ENCODE measurements at places on chromosomes 1 and 21.

GRCh38 chr1:93435443-93435842, 12.5 kb upstream of the FNBP1L start:
- no peak for DNase-seq

DNA sequence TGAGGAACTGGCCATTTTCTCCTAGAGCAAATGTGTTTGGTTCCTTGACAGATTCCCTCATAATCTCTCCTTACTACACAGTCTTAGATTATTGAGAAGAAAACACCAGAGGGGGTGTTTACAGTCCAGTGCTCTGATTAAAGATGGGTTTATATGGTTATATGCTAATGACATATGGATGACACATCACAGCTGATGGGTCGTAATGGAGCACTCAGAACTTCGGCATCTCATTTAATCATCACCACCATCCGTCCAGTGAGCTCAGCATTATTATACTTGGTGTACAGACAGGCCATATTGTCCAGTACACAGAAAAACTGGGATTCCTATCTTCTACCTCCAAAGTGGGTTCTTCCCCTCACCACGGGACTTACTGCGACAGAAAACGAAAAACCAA, 22.3 kb upstream of the NR5A2 start:
- no peak for DNase-seq

GRCh38 chr21:28871388-28872010, 121.2 kb downstream of the LTN1 start:
- DNase-seq = no peak

GRCh38 chr1:185816460-185816859, 82.3 kb downstream of the HMCN1 start:
- DNase-seq = no peak

DNA sequence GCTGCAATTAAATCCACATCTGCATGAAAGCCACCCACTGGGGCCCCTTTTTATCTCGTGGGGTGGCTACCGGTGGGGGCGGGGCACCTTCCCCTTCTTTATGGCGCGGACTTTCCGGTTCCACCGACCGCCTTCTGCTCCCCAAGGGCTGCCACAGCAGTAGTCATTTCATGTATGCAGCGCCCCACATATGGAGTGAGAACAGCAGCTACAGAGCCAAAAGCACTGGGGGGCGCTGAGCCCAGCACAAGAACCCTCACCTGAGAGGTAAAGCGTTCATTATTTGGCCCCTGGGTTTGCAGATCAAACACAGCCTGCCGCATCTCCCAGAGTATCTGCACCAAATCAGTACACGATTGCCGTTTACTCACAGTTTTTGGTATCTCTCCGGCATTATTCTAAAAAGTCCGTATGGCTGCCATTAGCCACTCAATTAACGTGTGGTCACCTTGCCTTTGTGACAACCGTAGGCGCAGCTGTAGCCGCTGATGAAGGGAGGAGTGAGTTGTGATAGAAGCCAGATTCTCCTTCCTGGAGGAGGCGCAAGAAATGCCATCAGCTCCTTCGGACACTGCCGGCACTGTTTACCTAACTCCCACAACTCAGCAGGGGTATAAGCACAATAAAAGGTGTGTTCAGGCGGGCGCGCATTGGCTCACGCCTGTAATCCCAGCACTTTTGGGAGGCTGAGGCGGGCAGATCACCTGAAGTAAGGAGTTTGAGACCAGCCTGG, 30.4 kb upstream of the CR2 start:
- DNase-seq = no peak

DNA sequence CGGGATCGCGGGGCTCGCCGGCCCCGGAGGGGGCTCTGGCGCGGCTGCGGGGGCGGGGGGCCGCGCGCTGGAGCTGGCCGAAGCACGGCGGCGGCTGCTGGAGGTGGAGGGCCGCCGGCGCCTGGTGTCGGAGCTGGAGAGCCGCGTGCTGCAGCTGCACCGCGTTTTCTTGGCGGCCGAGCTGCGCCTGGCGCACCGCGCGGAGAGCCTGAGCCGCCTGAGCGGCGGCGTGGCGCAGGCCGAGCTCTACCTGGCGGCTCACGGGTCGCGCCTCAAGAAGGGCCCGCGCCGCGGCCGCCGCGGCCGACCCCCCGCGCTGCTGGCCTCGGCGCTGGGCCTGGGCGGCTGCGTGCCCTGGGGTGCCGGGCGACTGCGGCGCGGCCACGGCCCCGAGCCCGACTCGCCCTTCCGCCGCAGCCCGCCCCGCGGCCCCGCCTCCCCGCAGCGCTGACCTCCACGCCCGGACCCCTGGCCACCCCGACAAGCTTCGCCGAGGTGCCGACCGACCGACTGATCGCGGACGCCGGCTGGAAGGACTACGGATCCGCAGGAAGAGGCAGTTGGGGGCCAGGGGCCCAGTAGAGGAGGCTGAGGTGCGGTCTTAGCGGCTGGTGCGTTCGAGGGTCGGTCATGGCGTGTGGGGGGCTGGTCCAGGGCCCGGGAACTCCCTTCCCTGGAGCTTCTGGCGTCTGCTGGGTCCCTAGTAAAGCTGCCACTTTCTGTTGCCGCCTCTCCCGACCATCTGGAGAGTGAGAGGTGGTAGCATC, 711 bp downstream of the TRNP1 start:
- no peak for DNase-seq

- DNase-seq = no peak
Measured at GRCh38 chr1:228142155-228142691, 2.1 kb downstream of the GUK1 start.

DNA sequence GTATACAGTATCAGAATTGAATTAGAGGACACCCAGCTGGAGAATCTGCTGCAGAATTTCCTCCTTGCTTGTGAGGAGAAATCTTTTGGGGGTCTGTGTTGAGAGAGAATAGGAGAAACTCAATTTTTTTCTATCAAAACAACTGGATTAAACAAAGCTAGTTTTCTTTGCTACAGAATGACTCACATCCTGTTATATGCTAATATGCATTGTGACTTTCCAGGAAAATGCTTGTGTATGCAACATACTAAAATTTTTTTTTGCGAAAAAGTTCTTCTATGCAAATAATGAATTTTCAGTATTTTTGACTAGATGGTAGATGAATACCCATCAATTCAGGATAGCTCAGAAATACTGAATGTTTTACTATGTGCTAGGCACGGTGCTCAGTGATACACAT, 2.2 kb downstream of the VAMP4 start:
- peak; percentile 38 for DNase-seq

GRCh38 chr21:42818328-42818749, 61.0 kb downstream of the WDR4 start:
- DNase-seq = peak; percentile 59

DNA sequence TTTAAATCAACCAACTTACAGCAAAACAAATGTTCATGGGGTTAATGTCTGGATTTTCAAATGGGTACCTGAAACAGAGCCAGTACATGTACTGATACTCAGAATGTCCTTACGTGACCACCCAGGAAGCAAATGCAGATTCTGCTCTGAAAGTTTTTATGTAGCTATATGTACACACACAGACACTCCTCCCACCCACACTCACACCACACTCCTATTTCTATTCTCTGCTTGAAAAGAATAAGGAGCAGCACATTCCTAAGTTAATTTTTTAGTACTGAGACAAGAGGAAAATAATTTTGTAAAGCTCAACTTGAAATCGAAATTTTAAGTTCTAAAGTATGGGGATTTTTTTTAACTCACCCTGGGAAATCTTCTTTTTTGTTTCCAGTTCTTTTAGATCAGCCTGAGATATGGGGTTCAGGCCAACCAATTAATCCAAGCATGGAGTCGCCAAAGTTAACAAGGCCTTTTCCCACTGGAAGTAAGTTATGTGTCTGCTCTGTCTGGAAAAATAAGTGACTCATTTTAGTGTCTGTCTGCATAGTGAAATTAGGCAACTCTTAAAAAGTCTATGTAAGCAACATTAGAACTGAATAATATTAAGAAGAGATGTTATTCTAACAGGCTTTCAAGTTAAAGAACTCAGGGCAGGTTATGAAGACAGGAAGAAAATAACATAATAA, 75.5 kb upstream of the DYNLT5 start:
- DNase-seq = no peak

DNA sequence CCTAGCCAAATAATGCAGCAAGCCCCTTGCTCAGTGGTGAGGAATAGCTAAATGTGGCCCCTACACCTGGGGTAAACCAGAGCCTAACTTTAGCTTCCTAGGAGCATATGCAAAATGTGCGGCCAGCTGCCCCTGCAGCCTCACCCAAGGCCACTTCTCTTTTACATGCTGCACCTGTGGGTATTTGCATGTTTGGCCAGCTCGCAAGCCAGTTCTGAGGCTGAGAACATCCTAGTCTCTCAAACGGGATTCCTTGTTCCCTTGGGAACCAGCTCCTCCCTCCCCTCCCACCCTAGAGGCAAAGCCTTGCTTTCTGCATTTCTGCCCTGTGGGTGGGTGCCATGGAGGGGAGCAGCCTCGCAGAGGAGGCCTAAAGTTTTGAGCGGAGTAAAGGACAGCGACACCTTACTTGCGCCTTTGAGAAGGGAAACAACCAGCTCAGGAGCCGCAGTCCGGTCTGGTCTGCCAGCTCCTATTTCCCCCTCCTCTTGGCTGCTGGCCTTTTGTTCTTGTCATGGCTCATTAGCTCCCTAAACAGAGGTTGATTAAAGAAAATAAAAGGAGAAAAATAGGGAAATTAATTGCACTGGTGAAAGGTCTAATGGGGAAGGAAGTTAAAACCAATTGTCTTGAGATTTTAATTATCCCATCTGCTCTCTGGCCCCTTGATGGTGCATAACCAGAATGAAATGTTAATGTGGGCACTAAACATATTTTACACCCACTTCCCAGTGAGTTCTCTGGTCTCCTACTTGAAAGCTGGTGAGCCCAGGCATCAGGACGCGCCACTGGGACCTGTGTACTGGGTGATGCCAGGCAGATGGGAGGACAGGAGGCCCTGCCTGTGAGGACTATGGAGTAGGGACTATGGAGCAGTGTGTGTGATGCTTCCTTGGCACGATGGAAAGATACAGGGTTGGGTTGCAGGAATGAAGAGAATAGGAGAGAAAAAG, 68.7 kb downstream of the TEX35 start:
- no peak for DNase-seq

GRCh38 chr1:30047576-30047975, 675.8 kb downstream of the MATN1 start:
- DNase-seq = no peak

- DNase-seq = no peak
Measured at GRCh38 chr21:26964170-26964778, 2.6 kb downstream of the ADAMTS5 start.

DNA sequence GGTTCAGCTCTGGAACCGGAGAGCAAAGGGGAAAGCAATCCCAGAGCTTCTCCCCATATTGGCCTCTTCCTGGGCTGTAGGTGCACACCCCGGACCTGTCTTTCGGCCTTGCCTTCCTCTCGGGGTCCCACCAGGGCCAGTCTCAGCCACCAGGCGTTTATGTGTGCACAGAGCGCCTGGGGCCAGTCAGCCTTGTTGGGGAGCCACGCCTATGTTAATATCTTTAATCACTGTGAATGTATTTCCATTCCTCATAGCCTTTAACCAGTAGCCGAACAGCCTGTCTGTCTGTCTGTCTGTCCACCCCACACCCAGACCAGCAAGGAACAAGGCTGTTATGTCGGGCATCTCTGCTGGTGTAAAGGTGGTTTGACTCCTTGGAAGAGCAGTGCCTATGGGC, 18.8 kb downstream of the KCNC4 start:
- DNase-seq = no peak

GRCh38 chr21:44425307-44425894, 29.9 kb upstream of the LRRC3 start:
- no peak for DNase-seq

DNA sequence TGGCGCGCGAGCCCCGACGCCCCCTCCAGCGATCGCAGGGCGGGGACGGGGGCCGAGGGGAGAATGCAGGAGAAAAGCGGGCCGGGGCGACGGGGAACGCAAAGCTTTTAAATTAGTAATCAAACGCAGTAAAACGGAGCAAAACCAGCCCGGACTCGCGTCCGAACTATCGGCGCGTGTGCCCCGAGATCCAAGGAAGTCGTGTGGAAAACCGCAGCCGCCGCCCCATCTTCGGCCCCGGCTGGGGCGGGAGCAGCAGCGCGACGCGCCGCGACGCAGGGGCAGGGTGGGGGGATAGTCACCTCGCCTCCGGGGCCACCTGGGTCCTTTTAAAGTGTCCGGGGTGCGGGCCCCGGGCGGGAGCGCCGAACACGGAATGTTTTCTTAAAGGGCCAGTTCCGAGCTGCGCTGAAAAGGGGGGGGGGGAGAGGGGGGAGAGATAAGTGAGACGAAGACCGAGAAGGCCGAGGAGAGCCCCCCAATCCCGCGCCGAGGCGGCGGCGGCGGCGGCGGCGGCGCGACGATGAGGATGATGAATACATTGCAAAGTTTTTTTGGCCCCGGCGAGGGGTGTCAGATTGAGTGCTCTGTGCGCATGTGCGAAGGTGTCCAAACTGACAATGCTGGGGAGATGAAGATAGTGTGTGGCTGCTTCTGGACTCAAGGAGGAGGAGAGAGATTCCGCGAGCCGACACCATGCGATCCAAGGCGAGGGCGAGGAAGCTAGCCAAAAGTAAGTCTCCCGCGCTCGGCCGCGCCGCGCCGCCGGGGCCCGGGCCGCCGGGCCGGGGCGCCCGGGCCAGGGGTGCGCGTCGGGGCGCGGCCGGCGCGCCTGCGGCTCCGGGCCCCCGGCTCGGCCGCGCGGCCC, at the start of gene PRDM16:
PRDM16 (plus strand) TSS at position 640 of the 868 bp plus-strand sequence; CDS start at position 697, 57 bp downstream.
- peak; percentile 26 for DNase-seq

- DNase-seq = peak; percentile 69
Measured at GRCh38 chr1:156160743-156161171, 7.4 kb downstream of the SEMA4A start.

GRCh38 chr1:94741510-94741909, 78.6 kb upstream of the SLC44A3 start:
- no peak for DNase-seq

GRCh38 chr1:204418174-204419063, 6.8 kb upstream of the PPP1R15B start:
- DNase-seq = no peak

GRCh38 chr1:96309783-96310182, 411.8 kb upstream of the PTBP2 start:
- DNase-seq = no peak

- DNase-seq = no peak
Measured at GRCh38 chr1:203537806-203538464, 44.0 kb downstream of the OPTC start.

- no peak for DNase-seq
Measured at GRCh38 chr1:107835151-107835670, 129.8 kb downstream of the VAV3 start.

DNA sequence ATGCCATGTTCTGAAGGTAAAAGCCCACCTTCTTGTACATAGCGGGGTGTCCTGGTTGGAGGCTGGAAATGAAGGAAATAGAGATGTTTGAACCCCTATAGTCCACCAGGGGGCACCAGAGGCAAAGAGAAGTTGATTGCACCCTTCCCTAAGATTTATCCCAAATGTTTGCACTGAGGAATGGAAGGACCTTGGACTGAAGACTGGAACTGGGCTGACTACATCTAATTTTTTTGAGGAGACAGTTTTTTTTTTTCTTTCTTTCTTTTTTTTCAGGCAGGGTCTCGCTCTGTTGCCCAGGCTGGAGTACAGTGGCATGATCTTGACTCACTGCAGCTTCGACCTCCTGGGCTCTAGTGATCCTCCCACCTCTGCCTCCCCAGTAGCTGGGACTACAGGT, 55.3 kb upstream of the EIF4G3 start:
- peak; percentile 39 for DNase-seq
